ENCODE measurements at places on chromosomes 4 and X.

GRCh38 chrX:45505214-45505613 lies 304.5 kb upstream of the DIPK2B start:
- DNase-seq = no peak

DNA sequence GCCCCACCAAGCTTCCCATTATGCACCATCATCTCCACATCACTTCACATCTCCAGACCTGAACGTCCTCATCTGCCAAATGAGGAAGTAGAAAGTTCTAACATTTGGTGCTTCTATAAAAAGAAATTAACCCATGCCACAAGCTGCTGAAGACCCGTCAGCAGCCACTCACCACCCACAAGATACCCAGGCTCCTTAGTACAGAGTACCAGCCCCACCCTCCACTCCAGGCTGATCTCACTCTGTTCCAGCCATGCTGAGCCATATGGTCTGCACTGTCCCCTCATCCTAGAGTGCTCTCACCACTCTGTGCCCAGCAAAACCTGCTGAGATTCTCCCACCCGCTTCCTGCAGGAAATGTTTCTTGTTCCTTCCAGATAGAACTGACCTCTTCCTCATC lies 240.8 kb upstream of the PPARGC1A start:
- DNase-seq = no peak

DNA sequence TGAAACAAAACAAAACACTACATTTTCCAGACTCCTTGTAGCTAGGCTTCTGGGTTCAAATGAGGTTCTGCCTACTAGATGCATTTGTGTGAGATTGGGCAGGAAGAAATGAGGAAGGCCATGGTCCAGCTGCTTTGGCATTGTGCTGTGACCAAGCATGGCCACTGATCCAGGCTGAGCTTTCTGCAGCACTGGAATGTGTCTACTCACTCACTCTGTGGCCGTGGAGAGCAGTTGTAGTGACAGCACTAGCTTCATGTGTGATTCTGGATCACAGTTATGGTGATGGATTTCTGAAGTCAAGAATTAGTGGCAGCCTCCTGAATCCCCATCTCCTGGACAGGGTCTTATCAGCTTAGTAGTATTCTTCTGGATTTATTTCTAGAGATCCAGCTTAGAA lies 358.9 kb downstream of the GPAT3 start:
- no peak for DNase-seq

DNA sequence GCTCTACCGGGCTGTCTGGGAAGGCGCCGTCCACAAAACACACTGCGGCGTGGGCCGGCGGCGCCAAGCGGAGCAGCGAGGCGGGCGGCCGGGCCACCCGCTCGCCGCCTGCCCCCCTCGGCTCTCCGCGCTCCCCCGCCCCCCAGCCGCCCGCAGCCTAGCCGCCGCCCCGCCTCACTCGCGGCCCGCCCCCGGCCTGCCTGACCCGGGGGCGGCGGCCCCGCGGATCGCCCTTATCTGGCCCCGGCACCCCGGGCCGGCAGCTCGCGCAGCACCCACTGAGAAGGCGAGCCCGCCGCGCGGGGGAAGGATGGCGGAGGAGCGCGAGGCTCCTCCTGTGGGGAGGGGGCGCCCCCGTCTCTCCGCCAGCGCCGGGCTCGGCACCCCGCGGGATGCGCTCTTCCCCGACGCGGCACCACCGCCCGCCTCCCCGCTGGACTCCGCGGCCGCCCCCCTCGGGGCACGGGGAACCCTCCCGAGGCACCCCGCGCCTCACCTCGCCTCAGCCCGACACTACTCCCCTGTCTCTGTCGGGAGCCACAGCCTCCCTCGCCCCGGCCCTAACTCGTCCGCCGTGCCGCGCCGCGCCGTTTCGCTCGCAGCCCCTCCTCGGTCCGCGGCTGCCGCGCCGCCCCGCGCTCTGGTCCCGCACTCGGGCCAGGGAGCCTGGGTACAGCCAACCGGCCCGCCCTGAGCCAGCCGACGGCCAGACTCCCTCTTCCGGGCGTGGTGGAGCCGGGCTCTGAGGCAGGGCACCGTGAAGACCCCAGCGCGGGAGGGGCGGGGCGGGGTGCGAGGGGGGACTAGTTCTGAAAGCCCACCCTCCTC lies 566 bp downstream of the ATP11C start:
- DNase-seq = peak; percentile 17

- no peak for DNase-seq
These were observed 13.3 kb upstream of the AASDH start for GRCh38 chr4:56400560-56400959.
